ENCODE measurements at places on chromosomes 2 and 18.

DNA sequence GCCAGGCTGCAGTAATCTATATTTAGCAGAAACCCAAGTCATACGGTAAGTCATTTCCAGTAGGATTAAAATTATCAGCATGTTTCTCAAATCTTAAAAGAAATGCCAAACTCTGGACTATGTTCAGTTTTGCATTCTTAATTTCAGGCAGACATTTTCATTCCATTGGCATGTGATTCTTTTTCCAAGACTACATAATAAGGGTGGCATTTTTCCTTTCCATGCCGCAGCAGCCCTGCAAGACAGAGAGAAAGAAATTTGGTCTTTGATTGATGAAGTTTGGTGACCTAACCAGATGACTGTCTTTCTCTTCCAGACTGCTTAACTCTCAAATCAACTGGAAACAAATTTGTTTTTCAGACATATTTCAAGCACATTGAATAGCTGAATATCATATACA is 118.1 kb downstream of the FHOD3 start:
- no peak for DNase-seq

GRCh38 chr2:168529054-168529833 is 73.2 kb downstream of the CERS6 start:
- no peak for DNase-seq

DNA sequence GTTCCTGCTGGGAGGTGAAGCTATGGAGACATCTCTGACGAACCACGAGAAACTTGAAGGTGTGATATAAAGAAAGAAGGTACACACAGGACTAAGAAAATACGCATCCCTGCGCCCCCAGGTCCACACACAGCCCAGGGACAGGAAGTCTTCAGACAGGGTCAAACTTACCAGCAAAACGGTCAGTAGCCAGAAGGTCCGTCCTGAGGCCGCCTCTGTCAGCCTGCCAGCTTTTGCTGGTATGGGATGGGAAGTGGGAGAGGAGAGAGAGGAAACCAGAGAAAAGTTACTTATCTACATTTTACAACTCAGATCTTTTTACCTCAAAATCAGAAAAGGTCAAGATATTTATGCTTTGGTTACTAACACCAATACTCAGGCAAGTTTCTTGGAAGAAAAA is 47.2 kb downstream of the HDLBP start:
- no peak for DNase-seq

DNA sequence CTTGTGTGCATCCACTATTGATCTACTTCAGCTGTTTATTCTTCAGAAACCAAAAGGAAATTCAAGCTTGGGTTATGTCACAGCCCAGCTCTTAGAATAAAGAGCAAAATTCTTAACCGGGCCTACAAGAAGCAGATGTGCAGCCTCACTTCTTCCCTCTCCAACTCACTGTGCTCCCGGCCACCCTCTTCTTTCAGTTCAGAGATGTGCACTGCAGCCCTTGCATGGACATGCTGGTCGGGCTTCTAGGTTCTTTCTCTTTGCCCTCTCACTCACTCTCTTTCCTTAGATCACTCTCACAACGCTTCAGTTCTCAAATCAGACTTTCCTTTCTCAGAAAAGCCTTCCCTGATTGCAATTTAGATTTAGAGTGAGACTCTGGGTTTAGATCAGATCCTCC is 104.1 kb downstream of the CHN1 start:
- no peak for DNase-seq

- no peak for DNase-seq
These were observed 228.6 kb downstream of the EPHA4 start for GRCh38 chr2:221343524-221343923.

DNA sequence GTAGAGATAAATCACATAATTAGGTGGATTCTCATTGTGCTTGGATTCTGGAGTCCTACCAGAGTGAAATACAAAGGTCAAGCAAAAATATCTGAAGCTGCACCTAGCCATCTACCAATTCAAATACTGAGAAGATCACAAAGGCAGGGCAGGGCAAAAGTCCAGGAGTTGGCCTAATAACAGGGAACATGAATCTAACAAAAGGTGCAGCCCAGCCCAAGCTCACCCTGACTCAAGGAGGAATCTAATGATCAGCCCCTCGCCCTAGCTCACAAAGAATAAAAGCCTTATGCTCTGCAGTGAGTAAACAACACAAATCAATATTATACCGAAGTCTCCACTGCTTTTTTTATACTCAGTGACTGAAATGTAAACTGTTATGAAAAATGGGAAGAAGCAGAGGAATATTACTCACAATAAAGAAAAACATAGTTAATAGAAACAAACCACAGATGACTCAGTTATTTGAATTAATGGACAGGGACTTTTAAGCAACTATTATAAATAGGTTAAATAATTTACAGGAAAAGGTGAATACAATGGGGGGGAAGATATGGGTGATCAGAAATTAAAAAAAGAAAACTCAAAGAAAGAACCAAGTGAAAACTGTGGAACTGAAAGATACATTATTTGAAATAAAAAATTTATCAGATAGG is 49.5 kb downstream of the ANTXR1 start:
- no peak for DNase-seq

GRCh38 chr18:11857177-11857887 is 6.1 kb downstream of the CHMP1B start:
- peak; percentile 88 for DNase-seq

DNA sequence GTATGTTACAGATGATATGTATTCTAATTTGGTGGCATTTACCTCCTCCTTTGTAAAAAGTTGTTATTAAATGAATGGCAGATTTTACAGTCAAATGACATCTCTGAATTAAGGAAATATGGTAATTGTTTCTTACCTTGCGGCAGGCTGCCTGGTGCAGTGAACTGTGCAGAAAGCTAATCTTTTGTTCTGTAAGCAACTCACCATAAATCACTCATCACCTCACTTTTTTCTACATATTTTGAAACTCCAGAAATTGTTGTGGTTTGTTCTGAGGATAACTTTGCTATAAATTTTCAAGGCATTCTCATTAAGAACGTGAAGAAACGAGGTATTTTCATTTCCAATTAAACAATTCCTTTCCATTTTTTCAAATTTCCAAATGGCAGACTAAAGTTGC is 52.7 kb downstream of the ST6GAL2 start:
- no peak for DNase-seq

- DNase-seq = no peak
These were observed 96.4 kb downstream of the COBLL1 start for GRCh38 chr2:164745012-164745797.

DNA sequence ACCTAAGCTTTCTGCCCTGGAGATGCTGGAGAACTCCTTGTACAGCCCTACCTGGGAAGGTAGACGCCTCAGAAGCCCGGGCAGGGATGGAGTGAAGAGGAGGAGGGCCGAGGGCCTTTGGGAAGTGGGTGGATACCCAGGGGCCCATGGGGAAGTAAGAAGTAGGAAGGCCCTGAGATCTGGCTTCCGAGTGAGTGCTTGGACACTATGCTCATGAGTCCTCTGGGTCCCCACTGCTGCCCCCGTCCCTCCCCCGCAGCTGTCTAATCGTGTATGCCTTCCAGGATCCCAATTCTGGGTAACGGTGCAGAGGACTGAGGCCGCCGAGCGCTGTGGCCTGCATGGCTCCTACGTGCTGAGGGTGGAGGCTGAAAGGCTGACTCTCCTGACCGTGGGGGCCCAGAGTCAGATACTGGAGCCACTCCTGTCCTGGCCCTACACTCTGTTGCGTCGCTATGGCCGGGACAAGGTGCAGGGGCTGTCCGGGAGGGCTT is 1.1 kb downstream of the DOK1 start:
- DNase-seq = no peak

Measured in ELF-1 (cell line).